Kidney (tissue), 22 donors: ENCODE measurements at places on chromosomes 12 and 14. TPM values are rescaled to one million over a fixed set of nuclear protein-coding genes. Genes with fewer than 3 reads are reported as not detected.

PLA2G1B gene
- polyA plus RNA-seq: not detected

- DNase-seq: no peak
- H3K36me3 ChIP-seq: peaks cover 60% of the 10 kb centered on the region
- no peak overlapping the region for H3K27ac ChIP-seq
Measured at GRCh38 chr12:55797068-55797467, 20.5 kb downstream of the SARNP start.

GRCh38 chr12:64801381-64801780, 23.1 kb upstream of the TBC1D30 start:
- H3K36me3 ChIP-seq: no peaks in the 10 kb centered on the region
- H3K27me3 ChIP-seq: no peaks in the 10 kb centered on the region
- no peaks in the 10 kb centered on the region for H3K4me1 ChIP-seq
- H3K4me3 ChIP-seq: no peak overlapping the region

GRCh38 chr12:10941916-10942607, 3.0 kb upstream of the TAS2R14 start:
- no peaks in the 10 kb centered on the region for H3K4me1 ChIP-seq
- no peak overlapping the region for H3K27ac ChIP-seq
- no peaks in the 10 kb centered on the region for H3K36me3 ChIP-seq

DNA sequence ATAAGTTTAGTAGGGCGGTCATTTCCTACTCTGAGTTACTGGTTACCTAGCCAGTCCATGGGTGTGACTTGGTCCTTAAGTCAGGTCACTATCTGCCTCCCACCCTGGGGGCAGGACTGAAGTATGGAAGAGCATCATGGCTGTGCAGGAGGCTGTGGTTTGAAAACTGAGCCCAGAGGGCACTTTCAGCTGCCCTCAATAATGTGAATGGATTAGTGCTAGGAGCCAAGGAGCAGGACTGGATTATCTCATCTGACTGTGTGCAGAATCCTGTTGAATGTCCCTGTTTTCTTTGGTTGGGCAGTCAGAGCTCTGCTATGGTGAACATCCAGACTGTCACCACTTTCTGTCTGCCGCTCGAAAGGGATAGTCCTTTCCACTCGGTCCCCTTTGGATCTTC, 1.6 kb downstream of the ATXN7L3B start:
- no peaks in the 10 kb centered on the region for H3K27me3 ChIP-seq
- DNase-seq: peak; percentile 29
- no peak overlapping the region for H3K27ac ChIP-seq
- H3K4me1 ChIP-seq: peaks cover 29% of the 10 kb centered on the region
- no peaks in the 10 kb centered on the region for H3K36me3 ChIP-seq
- H3K4me3 ChIP-seq: peak overlapping the region; percentile 98

DNA sequence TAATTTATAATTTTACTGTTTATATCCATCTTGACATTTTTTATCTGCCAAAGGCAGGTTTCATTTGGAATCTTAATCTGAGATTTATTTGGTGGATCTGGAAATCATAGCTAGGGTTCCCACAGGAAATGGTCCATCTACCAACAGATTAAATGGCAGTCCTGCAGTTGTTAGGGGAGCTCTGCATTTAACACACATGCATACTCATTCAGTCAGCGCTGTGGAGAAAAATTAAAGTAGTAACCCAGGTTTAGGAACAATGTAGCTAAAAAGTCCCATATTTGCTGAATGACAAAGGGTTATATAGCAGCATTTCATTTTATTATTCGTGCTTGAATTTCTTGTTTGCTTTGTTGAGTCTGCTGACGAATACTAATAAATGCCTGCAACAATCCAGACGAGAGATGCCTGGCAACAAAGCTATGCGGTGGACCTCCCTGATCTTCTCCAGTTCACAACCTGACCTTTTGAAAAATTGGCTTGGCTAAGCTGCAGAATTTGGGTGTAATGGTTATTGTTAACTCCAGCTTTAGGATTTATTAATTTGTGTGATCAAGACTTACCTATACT, 59.8 kb downstream of the MIPOL1 start:
- no peak overlapping the region for H3K27ac ChIP-seq
- H3K27me3 ChIP-seq: no peaks in the 10 kb centered on the region
- DNase-seq: no peak
- H3K36me3 ChIP-seq: no peaks in the 10 kb centered on the region
- H3K4me1 ChIP-seq: no peaks in the 10 kb centered on the region

VEZT gene
- polyA plus RNA-seq: 24.8 TPM

GRCh38 chr14:24576182-24576581, at the start of gene CTSG:
Gene CTSG (minus strand): TSS chr14:24576250. CDS start chr14:24576223, 27 bp downstream.
- no peak within 1 kb of the TSS for H3K4me3 ChIP-seq
- no peak within 1 kb of the TSS for H3K27ac ChIP-seq
- DNase-seq: no peak
- H3K4me1 ChIP-seq: no peaks in the 10 kb centered on the region

- H3K36me3 ChIP-seq: no peaks in the 10 kb centered on the region
- no peak for DNase-seq
- no peak overlapping the region for H3K27ac ChIP-seq
- no peaks in the 10 kb centered on the region for H3K27me3 ChIP-seq
- H3K4me1 ChIP-seq: peaks cover 4% of the 10 kb centered on the region
- no peak overlapping the region for H3K4me3 ChIP-seq
Measured at GRCh38 chr12:51187370-51187987, 14.5 kb upstream of the TFCP2 start.

PLEKHD1 gene
- polyA plus RNA-seq: 3.4 TPM

DNA sequence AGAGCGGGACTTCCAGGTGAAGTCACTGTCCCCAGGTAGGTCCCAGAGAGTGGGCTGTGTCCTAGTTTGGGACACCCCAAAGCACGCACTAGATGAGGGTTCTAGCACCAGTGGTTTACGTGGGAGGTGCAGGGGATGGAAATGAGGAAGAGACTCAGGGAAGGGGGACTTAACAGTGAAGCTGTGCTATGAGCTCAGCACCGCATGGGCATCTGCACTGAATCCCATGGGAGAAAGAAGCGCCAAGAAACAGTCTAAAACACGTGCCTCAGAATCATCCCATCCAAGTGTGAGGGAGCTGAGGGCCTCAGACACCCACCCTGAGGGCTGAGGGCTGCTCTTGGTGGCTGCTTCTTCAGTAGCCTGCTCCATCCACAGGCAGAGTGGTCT, 71.5 kb upstream of the ZFP36L1 start:
- DNase-seq: no peak
- no peak overlapping the region for H3K4me3 ChIP-seq
- no peaks in the 10 kb centered on the region for H3K27me3 ChIP-seq
- H3K36me3 ChIP-seq: no peaks in the 10 kb centered on the region

ACOT2 gene
- 128 TPM for polyA plus RNA-seq

PIP4K2C gene
- polyA plus RNA-seq: 43.2 TPM

- H3K36me3 ChIP-seq: no peaks in the 10 kb centered on the region
- DNase-seq: no peak
- no peaks in the 10 kb centered on the region for H3K27me3 ChIP-seq
- no peak overlapping the region for H3K4me3 ChIP-seq
- no peaks in the 10 kb centered on the region for H3K4me1 ChIP-seq
Measured at GRCh38 chr12:65685514-65685913, 138.8 kb upstream of the HMGA2 start.

DNA sequence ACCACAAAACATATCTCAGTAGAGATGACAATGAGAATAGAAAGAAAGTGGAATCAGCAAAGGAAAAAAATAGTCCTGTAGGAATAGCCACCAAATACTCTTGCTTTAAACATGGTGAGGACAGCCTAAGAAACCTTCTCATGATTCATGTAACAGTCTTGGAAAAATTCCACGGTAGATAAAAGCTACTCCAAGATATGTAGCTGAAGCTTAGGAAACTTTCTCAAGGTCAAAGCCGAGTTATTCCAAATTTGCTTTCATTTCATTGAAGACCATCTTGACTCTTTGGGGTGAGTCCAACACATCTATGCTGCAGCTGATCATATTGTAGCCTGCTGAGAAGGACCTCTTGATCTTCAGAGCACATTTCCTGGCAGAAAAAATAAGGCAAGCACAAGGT, 157.6 kb downstream of the PAH start:
- H3K27ac ChIP-seq: no peak overlapping the region
- no peak overlapping the region for H3K4me3 ChIP-seq
- H3K4me1 ChIP-seq: no peaks in the 10 kb centered on the region
- H3K27me3 ChIP-seq: no peaks in the 10 kb centered on the region
- no peak for DNase-seq

DNA sequence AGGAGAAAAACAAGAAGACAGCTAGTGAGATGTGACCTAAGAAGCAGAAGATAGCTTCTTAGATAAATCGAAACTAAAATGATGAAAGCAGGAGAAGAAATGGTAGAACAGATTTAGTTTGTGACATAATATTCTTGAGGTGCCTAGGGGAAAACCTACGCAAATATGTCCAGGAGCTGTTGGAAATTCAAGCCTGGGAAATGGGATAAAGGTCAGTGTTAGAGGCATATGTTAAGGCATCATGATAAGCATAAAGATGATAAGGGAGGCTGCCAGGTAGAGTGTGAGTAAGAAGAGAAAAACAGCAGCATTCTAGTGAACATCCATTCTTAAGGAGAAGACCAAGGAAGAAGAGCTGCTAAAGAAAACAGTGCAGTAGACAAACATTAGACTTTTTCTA, 109.6 kb upstream of the LGR5 start:
- H3K27ac ChIP-seq: no peak overlapping the region
- H3K36me3 ChIP-seq: no peaks in the 10 kb centered on the region
- no peaks in the 10 kb centered on the region for H3K27me3 ChIP-seq
- H3K4me3 ChIP-seq: no peak overlapping the region
- no peak for DNase-seq

- no peaks in the 10 kb centered on the region for H3K4me1 ChIP-seq
- peaks cover 19% of the 10 kb centered on the region for H3K36me3 ChIP-seq
- H3K4me3 ChIP-seq: no peak overlapping the region
- DNase-seq: no peak
- no peak overlapping the region for H3K27ac ChIP-seq
- no peaks in the 10 kb centered on the region for H3K27me3 ChIP-seq
Measured at GRCh38 chr14:92153581-92153980, 31.8 kb downstream of the CPSF2 start.

- H3K4me3 ChIP-seq: no peak overlapping the region
- no peaks in the 10 kb centered on the region for H3K36me3 ChIP-seq
- H3K27me3 ChIP-seq: no peaks in the 10 kb centered on the region
- no peaks in the 10 kb centered on the region for H3K4me1 ChIP-seq
Measured at GRCh38 chr14:92902726-92903125, 20.2 kb upstream of the CHGA start.

DNA sequence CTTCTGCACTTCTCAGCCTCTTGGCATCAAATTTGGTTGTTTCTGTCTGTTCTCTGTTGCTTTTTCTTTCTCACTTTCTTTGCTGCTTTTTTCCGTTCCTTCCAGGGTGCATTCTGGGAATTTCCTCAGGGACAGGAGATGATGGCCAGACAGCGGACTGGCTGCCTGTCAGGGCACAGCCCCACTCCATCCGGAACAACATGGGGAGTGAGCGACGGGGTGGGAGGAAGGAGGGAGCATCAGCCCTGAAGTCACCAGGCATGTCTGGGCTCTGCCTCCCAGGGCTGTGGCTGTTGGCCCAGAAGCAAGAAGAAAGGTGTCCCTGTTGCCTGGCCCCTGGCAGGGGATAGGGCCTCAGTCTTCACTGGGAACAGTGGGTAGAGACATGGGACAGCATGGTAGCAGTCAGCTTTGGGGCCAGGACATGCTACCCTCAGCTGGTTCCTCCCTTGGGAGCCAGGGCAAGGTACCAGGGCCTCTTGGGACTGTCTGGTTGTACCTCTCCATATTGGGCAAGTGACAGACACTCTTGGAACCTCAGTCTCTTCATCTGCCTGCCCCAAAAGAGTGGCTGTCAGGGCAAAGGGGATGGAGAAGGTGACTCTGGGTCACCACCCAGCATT, 8.6 kb downstream of the PGF start:
- H3K36me3 ChIP-seq: no peaks in the 10 kb centered on the region
- no peak for DNase-seq
- no peaks in the 10 kb centered on the region for H3K4me1 ChIP-seq
- no peak overlapping the region for H3K4me3 ChIP-seq
- no peak overlapping the region for H3K27ac ChIP-seq
